ENCODE measurements at places on chromosomes 12 and 14.

- no peak for DNase-seq
These were observed 96.7 kb upstream of the NOVA1 start for GRCh38 chr14:26694521-26694920.

- DNase-seq = no peak
These were observed 14.6 kb downstream of the ETV6 start for GRCh38 chr12:11664101-11664500.

- DNase-seq = no peak
These were observed 523.4 kb downstream of the FSCB start for GRCh38 chr14:43983721-43984120.

DNA sequence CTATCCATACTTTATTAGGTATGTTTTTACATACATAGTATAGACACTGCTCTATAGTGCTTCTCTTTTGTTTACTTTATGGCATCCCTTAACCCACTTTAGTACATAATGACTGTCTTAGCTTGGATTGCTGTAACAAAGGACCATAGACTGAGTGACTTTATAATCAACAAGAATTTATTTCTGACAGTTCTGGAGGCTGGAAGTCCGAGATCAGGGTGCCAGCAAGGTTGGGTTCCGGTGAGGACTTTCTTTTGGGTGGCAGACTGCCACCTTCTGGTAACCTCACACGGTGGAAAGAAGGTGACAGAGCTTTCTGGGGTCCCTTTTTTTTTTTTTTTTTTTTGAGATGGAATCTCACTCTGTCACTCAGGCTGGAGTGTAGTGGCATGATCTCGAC is 48.6 kb upstream of the PPM1H start:
- DNase-seq = no peak

- no peak for DNase-seq
These were observed 272.8 kb upstream of the DAAM1 start for GRCh38 chr14:58915646-58916045.

DNA sequence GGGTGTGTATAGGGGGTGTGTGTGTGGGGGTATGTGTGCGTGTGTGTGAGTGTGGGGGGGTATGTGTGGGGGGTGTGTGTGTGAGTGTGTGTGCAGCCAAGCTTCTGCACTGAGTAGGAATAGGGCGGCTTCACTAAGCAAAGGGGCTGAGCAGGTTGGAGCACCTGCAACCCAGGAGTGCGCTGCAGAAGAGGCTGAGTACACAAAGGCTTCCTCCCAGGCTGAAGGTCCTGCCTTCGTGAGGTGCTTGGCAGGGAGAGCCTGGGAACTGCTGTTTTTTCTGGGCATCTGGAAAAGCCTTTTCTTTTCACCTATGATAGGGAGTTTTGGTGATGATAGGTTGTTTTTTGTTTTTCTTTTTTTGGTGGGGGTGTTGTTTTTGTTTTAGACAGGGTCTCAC is 6.0 kb upstream of the NUDT14 start:
- DNase-seq = no peak

DNA sequence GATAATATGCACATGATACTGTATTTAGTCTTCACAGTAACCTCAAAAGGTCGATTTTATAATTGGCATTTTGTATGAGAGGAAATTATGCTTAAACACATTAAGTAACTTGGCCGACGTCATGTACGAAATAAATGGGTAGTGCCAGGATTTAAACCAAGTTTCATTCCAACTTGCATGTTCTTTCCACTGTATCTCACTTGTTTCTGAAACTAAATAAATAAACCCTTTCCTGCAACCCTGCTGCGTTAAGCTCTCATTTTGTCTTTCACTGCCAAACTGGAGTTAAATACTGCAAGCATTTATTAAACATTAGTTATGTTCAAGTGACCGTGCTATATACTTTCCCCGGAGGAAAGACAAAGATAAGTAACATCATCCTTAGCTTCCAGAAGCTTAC is 293.9 kb upstream of the PRKD1 start:
- DNase-seq = no peak
